ENCODE measurements at places on chromosomes 1 and 21.

GRCh38 chr1:206479183-206480125, 9.2 kb downstream of the IKBKE start:
- DNase-seq, result peak; percentile 29

- DNase-seq, result no peak
Observed at GRCh38 chr1:172609528-172609927, 49.4 kb upstream of the FASLG start.

DNA sequence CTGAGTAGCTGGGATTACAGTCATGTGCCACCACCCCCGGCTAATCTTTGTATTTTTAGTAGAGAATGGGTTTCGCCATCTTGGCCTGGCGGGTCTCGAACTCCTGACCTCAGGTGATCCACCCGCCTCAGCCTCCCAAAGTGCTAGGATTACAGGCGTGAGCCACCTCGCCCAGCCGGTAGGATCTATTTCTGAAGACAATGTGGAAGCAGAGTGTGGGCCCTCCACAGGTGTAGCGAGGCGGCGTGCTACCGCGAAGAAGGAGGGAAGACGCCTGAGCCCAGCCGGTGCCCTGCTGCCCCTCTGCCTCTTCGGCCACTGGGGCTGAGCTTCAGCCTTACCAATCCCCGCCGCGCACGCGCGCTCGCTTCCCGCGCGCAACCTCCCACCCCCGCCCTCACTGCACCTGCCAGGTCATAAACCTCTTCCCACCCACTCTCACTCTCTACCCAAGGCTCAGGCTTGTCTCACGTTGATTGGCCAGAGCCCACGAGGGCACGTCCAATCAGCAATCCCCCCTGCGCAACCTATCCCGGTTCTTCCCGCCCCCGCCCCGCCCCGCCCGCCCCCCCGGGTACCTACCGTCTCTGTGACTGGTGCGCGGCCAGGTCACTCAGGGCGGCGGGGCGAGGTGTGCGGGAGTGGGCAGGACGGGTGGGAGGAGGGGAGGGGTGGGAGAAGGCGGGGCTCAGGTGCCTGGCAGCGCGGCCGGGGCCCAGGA, 409 bp upstream of the HOOK1 start:
- no peak for DNase-seq

- no peak for DNase-seq
Observed at GRCh38 chr21:33781121-33781520, 134.5 kb downstream of the ATP5PO start.

DNA sequence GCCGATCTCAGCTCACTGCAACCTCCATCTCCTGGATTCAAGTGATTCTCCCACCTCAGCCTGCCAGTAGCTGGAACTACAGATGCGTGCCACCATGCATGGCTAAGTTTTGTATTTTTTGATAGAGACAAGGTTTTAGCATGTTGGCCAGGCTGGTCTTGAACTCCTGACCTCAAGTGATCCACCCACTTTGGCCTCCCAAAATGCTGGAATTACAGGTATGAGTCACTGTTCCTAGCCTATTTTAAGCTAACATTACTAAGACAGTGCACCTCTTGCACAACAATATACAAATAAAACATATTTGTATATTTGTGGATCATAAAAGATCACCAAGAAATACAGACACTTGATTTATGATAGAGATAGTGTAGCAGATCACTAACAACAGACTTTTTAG, 139.1 kb downstream of the DUSP10 start:
- no peak for DNase-seq

DNA sequence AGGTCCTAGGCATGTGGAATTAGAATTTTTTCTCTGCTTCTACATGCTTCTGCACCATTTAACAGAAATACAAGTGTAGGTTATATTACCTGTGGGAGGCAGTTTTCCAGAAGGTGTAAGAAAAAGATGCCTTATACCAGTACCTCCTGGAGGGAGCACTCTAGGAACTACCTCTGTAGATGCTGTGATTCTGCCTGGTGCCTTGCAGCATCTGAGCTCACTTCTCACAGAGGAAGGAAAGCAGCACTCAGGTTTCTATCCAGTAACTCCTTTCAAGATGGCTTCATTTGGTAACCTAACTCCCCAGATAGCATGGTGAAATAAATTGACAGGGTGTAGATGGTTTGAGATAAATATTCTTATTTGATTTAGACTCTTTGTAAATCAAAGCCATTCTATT, 50.3 kb downstream of the GIPC2 start:
- no peak for DNase-seq

DNA sequence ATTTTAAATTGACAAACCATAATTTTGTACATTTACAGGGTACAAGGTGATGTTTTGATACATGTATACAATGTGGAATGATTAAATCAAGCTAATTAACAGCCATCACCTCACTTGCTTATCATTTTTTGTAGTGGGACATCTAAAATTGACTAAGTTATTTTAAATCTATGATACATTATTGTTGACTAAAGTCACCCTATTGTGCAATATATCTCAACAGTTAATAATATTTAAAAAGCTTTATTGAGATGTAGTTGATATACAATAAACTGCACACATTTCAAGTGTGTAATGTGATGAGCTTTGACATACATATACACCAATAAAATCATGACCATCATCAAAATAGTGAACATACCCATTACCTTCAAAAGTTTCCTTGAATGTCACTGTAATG, 242.5 kb upstream of the PLXNA2 start:
- DNase-seq, result no peak

DNA sequence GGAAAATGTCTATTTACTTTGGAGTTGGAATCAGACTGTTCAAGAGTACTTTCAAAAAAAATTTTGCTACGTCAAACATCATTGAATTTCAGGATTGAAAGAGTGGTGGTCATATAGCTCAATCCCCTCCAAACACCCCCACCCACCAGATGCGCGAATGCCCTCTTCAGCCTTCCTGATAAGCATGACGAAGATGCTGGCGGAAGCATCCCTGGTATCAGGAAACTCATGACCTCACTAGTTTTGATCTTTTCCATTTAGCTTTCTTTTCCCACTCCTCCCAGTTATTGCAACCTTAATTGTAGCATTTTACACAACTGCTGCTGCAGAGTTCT, 104.4 kb downstream of the LEPR start:
- no peak for DNase-seq

DNA sequence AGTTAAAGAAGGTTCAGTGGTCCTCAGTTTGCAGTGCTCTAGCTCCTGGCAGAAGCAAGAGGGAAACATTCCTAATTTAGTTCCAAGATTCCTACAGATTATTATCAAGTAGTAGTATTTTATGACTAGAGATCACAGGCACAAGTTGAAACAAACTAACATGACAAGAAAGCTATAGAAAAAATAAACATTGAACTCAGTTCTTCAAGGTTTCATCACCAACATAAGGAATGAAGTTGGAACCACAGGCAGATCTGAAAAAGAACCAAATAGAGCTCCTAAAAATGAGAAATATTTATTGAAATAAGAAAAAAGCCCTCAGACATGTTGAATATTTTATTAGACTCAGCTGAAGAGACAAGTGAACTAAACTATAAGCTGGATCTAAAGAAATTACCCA, 40.6 kb downstream of the PDC start:
- no peak for DNase-seq

DNA sequence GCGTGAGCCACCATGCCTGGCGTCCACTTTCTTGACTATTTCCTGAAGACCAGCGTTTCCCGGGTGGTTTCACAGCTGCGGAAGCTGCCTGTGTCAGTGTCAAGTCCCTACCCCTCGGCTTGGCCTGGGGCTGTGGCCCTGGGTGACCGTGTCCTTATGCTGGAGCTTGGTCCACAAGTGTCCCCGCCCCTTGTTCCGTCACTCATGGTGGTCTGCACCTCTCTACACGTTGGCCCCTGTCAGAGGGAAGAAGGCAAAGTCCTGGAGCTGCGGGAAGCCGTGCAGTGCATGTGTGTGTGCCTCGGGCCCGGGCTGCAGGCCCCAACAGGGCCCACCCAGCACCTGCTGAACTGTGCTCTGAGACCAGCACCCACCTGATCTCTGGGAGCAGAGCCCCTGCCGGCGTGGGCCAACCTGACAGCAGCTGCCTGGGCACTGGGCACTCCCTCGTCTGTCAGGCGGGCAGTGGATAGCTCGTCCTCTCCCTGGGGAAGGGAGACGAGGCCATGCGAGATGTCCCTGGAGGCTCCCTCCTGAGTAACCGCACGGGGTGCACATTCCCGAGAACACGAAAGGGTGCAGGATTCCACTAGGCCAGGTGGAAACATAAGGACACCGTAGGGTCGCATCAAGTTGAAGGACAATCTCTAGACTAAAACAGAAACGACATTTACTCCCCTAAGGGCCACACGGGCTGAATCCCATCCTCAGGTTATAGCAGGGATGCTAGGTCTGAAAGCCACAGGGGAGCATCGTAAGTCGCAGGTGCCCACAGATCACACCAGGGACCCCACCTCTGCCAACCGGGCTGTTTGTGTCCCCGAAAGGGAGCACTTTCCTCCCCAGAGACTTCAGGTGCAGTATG, 2.4 kb upstream of the C1orf159 start:
- no peak for DNase-seq

DNA sequence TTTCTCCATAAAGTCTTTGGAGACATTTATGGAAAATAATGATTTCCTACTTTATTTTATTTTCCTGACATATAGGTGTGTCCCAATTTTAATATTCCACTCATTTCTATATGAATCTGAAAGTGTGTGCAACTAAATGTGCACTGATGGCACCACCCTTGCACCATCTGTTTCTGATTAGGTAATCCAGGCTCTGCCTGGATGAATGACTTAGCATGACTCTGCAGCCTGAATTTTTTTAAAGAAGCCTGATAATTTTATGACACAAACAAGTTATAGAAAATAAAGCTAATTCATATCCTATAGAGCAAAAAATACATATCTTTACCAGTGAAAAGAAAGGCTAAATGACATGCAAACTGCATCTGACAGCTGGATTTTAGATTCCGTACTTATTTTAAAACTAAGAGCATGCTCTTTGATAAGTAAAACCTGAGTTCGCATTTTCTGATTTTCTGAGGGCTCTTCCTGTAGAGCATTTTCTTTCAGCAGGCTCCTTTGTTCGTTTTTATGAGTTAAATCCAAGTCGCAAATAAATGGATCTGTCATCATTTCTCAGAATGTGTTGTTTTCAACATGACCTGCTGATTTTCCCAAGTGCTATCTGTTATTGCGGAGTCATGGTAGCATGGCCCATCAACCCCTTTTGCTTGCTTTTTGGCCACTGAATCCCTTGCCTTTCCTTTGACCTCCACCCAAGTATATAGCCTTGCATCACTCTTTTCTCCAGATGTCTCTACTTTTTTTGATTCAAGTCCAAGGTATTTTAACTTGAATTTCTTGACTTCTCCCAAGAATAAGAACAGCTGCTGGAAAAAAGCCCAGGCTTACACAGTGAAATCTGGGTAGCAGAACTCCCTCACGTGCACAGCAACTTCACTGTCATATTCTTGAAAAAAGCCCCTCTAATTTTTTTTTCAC, 52.8 kb upstream of the LYPLAL1 start:
- DNase-seq, result no peak

DNA sequence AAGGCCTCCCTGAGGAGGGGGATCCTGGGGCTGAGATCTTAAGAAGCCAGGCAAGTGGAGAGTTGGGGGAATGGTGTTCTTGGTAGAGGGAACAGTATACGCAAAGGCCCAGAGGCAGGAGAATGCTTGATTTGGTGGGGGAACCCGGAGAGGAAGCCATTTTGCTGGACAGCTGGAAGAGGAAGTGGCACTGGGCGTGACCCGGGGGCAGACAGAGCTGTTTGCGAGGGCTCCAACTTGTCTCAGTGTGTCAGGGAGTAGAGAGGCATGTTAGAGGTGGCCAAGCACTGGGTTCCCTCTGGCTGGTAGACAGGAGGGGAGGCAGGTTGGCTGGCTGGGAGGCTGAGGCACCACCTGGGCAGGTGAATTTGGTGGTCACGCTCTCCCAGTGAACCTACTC, 96.3 kb upstream of the ACTL8 start:
- DNase-seq, result no peak

DNA sequence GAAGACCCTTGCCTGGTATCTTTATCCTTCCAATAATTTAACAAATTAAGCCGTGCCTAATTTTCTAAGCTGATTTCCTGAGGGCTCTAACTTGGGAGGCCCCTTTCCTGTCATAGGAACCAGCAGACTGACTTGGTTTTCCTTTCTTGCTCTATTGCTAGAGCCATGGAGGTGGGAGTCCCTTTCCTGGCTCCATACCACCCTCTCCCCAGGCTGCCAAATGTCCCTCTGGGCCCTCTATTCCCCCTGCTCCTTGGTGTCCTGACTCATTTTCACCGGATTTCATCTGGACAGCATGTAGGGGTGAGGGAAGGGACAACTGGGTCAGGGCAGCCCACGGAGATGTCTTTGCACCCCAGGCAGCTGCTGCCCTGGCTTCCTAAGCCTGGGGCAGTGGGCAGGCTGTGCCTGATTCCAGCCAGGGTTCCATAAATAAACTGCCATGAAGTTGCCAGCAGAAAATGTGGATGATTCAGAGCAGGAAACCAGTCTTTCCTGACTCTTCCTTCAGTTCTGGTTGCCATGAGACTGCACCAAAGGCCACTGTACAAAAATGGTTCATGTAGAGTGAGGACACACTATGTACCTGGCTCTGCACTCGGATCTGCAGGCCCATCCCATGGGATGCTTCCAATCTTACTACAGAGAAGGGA, 38.0 kb upstream of the SERBP1 start:
- no peak for DNase-seq

GRCh38 chr1:36773827-36774541, 260.3 kb downstream of the GRIK3 start:
- DNase-seq, result no peak

- no peak for DNase-seq
Observed at GRCh38 chr1:221411283-221411682, 330.6 kb downstream of the DUSP10 start.
